Epithelial cell of prostate (primary cell): ENCODE measurements at places on chromosomes 7 and 10.

DNA sequence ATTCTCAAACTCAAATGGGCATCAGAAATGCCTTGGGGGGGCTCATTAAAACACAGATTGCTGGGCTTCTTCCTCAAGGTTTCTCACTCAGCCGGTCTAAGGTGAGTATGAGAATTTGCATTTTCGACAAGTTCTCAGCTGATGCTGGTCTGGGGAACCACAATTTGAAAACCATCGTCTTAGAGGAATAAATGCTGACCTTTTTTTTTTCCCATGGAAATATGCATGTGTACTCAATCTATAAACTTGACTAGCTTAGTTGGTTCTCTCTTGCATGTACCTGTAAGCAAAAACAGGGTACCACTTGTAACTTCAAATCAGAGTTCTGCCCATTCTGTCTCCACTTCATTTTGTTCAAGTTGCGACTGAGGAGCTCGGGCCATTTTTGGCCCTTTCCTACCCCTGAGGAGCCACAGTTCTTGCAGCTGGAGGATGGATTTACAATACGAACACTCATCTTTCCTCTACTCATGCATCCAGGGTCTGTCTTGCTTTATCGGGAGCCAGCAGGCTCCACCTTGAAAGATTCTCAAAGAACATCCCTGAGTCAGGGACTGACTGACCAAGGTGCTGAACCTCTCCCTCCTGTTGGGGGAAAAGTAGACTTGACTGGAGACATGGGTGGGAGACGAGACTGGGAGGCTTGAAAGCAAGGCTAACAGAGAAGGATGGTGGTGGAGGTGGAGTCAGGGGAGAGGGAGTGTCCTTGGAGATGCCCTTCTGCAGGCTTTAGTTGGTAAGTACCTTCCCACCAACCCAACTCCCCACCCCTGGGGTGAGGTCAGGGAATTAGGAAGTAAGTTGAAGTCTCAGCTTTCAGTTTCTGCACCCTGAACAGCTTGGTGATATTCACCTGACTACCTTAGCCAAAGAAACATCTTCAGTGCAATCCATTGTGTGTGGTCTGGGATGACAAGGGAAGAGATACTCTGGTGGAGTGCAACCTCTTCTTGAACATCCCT, 3.7 kb upstream of the MAPK8 start:
- no peak for DNase-seq

DNA sequence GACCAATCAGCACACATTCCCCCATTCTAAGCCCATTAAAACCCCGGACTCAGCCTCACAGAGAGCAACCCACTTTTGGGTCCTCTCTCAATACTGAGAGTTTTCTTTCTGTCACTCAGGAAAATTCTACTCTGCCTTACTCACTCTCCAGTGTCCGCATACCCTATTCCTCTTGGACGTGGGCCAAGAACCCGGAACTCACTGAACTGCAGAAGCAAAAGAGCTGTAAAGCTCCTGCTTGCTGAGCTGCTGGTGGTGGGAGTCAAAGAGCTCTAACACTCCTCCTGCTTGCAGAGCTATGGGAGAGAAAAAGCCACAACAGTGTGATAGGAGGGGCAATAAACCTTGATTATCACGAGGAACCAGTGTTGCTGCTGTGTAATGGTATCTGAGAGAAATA, 386.9 kb downstream of the POM121L12 start:
- DNase-seq, result no peak

DNA sequence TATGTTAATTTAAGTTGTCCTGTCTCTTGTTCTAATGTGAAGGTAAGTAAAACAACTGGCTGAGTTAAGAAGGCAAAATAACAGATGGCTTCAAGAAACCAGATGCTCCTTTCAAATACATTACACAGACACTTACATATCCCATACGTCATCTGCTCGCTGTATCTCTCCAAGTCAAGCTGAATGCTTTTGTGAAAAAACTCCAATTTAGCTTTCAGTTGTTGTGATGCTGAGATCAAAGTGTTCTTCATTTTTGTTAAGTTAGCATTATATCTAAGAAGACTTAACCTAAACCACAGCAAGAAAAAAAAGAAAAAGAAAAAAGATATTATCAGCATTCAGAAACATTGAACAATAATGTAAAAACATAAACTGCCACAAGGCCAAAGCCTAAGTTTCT, 18.5 kb upstream of the ERLIN1 start:
- no peak for DNase-seq

DNA sequence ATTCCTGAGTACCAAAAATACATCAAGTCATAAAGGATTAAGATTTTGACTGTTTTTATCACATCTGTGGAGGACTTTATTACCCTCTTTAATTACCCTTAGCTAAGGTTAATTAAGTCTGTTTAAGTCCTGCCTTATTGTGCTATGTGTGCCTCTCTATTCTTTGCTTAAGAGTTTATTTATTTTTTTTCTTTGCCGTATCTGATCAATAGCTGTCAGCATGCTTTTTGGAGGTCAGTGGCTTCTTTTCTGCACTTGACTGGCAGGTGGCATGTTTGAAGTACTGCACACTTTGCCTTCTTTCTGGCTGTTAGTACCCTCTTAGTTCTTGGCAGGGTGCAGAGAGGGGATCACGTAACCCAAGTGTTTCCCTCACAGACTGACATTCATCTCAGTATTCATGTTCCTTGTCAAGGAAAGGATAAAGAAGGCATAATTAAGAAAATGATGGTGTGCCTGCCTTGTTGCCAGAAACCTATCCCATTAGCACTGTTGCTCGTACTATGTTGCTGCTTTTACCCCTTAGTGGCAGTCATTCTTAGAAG, 225.8 kb downstream of the EXOC4 start:
- no peak for DNase-seq

DNA sequence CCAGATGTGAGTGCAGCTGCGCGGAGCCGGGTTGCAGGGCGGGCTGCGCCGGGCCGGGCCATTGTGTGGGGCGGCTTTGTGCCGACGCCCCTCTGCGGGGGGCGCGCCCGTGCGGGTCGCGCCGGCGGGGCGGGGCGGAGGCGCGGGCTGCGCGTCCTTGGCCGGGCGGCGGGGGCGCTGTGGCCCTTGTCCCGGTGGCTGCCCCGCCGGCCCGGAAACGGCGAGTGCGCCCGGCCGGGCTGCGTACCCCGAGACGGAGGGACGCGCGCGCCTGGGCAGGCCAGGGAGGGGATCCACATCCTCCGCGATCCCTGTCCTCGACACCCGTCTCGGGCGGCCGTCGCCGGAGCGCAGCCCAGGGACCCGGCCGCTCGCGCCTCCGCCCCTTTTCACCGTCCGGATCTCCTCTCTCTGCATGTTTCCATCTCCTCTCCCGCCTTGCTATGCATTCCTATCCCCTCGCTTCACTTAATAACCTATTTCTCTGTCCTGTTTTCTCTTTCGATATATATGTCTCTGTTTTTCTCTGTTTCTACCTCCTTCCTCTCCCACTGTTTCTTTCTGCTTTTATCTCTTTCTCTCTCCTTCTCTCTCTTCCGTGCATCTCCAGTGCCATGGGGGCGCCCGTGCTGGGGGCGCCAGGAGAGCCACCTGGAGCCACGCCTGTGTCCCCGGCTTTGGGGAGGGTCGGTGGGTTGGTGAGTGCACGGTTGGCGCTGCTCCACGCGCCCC, 765 bp downstream of the PFKFB3 start:
- DNase-seq, result no peak

DNA sequence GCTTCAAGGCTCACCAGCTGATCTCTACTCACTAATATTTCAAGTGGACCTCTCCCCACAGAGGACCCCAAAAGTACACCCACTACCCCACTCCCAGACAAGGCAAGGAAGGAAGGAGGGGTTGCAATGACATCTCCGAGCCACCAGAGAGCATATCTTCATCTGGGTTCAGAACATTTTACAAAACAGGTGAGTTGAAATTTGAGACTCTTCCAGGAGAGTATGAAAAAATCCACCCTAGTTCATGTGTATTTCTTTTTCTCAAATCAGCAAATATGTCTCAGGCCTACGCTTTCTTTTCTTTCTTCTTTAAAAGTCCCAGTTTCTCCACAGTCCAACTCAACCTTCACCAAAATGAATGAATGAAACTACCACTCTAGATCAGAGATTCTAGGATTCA, 61.9 kb downstream of the SGMS1 start:
- DNase-seq, result no peak

DNA sequence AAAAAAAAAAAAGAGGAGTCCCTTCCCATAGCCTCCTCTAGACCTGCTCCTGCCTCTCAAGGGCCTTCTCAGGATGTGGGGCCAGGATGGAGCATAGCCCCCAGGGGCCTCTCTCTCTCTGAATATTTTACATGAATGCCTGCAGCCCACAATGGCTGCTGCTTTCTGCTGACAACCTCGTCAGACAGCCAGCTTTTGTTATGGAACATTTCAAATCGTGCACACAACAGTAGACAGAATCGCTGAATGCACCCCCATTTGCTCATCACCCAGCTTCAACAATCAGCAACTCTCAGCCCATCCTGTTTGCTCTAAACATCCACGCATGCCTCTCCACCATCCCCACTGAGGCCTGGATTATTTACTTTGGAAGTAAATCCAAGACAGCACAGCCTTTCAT, 5.4 kb downstream of the PLAC9 start:
- DNase-seq, result no peak

- no peak for DNase-seq
These were observed at the start of gene MINDY3 for GRCh38 chr10:15859906-15860691. MINDY3 (minus strand) TSS chr10:15860507; CDS start chr10:15860299, 208 bp downstream.

DNA sequence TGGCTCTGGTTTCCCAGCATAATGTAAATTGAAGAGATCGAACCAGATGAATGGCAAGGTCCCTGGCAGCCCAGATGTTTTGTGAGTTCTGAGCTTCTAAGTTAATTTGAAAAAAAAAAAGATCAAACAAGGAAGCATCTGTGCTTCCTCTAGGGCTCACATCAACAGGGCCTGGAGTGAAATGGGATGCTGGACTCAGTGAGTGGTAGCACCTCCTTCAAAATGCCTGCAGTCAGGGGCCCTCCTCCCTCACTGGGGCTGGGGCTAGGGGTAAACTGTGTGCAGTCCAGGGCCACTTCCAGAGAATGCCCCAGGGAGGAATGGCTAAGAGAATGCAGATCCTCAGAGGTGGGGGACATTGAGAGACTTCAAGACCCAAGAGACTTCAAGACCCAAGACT, 6.0 kb upstream of the CUEDC2 start:
- DNase-seq, result no peak

- no peak for DNase-seq
These were observed 155.9 kb downstream of the CDK14 start for GRCh38 chr7:90752051-90752450.

DNA sequence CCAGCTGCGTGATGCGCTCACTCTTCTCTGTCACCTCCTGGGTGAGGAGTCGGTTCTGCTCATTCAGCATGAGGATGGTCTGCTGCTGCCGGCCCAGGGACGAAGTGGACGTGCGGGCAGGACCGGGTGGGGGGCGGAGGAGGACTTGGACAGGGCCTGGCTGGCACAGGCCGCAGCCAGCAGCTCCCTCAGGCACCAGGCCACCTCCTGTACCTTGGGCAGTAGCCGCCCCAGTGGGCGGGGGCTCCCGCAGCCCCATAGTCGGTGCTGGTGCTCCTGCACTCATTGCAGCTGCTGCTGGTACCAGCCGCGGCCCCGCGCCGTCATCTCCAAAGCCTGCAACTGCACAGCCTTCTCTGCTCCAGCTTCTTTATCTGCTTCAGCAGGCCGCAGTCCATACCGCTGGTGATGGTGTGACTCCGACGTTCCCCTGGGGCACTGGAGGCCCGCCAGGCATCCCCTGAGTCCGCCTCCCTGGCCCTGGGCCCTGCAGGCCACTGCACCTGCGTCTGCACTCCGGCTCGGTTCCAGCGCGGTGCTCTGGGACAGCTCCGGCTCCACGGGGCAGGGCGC, 884.9 kb upstream of the ZNF722 start:
- no peak for DNase-seq

DNA sequence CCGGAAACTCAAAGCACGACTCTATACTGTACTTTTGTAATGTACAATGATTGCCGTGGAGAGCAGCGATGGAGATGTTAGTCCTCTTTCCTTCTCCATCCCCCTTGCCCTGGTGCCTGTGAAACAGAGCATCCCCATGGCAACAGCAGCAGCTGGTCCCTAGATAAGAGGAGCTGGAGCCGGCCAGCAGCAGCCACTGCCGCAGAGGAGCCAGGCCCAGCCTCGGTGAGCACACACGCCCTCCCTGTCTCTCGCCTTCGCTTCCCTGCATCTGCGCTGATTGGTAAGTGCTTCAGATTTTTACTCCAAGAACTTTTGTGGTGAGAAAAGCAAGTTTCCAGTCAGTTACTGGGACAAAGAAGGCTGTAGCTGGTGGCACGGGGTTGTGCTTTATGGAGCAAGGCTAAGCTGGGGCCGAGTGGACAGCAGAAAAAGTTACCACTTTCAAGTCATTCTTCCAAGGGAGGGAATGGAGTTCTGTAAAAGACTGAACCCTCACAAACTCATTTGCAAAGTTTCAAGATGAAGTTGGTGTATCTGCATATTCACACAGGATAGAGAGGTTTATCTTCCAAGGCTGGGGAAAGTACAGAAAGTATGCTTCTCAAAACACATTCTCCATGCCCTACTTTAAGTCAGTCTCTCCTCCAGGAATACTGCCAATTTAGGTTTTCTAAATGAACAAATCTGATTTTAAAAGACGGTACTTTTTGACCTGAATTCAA, at the start of gene PPP1R17:
Gene PPP1R17, plus strand, starts transcription at position 192 of the 725 bp plus-strand sequence. CDS start 5,227 bp downstream, outside the sequence.
- DNase-seq, result no peak

- DNase-seq, result no peak
These were observed 2.6 kb upstream of the PCBD1 start for GRCh38 chr10:70890917-70891431.

- DNase-seq, result no peak
These were observed 140.0 kb downstream of the LHPP start for GRCh38 chr10:124601431-124602120.

DNA sequence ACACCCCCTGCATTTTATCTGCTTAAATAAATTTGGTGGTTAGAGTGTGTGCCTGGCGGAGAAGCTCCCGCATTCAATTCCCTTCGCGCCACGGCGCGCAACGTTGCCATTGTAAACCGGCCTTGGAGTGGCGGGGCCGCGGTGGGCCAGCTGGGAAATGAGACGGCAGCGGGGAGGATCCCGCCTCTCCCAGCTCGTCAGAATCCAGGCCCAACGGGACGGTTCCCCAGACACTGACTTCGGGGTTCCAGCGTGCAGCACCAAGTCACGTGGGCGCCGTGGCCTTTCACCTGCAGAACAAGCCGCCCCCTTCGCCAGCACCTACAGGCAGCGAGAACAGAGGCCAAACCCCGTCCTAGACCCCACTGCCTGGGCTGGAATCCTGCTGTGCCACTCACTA, 103.4 kb downstream of the GRID1 start:
- no peak for DNase-seq

DNA sequence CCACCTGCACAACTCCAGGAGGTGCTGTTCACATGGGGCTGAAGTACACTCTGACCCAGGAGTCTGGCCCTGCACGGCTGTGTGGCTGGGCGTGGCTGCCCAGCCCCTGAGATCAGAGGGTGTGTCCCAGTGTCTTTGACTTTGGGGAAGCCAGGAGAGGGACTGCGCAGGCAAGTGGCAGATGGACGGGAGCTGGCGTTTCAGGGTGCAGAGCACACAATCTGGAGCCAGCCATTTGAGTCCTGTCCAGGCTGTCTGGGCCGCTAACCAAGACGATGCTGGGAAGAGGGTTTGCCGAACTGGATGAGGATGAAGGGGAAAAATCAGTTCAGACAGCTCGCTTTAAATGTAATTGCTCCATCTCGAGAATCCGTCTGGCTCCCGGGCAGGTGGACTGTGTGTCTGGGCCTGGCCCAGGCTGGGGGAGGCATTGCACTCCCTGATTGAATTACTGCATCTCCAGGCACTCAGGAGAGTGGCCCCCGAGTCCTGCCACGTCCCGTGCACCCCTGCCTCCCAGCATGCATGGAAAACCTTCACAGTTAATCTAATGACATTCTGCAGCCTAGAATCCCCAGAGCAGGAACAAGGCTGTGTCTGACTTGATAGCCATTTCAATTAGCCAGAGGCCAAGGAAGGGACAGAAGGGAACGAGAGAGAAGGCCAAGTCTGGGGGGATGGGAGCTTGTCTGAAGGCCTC, 120.8 kb upstream of the NANOS1 start:
- no peak for DNase-seq
